Left ventricle myocardium inferior (tissue), 1 donor: ENCODE measurements at places on chromosomes 12 and 14. TPM values are rescaled to one million over a fixed set of nuclear protein-coding genes. Genes with fewer than 3 reads are reported as not detected.

DNA sequence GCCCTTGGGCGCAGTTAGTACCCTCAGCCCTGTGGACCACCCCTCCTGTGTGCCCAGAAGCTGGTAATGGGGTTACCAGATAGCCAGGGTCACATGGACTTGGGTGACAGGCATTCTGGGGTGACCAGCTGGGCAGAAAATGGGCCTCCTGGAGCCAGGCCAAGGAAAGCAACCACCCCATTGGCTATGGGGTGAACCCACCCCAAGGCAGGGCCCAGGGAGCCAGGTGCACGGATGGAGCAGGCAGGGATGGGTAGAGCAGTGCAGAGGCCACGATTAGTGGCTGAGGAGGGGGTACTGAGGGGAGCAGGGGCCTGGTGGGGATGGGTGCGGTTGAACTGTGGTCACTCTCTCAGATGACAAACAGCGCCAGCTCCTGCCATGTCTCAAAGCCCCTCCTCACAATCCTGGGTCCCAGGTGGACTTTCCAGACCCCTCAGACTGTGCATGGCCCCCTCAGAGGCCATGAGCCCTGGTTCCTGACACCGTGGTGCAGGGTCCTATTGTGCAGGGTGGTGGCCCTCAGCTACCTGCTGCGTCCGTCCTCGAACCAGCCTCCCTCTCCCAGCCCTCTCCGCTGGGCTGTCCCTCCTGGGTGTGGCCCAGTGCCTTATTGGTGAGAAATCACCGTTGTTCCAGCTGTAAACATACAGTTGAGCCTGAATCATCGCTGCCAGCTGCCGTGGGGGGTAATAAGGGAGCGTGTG, 23.4 kb upstream of the BEGAIN start:
- DNase-seq = no peak

DNA sequence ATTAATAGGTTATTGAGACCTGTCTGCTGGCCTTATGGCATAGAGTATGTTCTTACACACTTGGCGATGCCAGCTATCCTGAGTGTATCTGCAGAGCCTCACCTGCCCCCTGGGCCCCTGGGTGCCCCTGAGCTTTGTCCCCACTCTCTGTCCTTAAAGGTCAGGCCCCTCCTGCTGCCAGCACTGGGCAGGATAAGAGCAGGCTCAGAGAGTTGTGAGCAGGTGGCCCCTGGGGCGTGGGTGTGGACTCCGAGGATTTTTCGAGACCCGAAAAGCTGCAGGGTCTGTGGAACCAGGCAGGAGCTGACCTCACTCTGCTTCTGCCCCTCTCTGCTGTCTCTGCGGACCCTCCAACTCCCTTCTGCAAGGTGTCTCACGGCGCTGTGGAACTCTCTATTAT, 8.2 kb downstream of the HIP1R start:
- no peak for DNase-seq

DNA sequence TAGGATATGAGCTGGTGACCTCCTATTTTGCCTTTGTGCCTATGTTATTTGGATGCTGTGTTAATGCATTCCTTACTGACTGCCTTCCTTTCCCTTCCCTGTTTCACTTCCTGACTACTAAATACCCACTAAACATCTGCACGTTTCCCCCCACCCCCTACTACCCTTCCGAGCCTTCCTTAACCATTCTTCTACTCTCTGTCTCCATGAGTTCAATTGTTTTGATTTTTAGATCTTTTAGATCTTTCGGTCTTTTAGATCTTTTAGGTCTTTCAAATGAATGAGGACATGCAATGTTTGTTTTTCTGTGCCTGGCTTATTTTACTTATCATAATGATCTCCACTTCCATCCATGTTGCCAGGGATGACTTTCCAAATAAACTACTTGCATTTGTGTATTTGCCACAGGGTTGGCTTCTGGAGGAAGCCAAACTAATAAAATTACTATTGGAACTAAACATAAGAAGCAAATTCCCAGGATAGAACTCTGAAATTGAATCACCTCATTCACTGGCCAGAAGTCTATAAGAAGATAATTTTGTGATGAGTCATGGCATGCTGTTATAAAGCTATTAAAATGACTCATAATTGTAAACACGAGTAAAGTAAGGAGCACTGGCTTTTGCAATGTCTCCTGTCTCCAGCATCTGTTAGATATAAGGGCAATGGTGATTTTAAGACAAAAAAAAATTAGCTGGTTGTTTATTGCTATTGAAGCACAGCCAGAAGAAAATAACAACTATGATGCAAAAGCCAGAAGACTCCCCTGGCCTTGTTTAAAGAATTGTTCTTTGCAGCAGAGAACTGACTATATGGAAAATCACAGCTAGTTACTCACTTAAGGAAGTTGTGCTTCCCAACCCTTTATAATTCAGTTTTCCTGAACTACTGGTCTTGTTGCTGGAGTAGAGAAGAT, 586.3 kb downstream of the LRFN5 start:
- no peak for DNase-seq

GRCh38 chr12:53232646-53233461, 845 bp upstream of the RARG start:
- peak; percentile 60 for DNase-seq

DNA sequence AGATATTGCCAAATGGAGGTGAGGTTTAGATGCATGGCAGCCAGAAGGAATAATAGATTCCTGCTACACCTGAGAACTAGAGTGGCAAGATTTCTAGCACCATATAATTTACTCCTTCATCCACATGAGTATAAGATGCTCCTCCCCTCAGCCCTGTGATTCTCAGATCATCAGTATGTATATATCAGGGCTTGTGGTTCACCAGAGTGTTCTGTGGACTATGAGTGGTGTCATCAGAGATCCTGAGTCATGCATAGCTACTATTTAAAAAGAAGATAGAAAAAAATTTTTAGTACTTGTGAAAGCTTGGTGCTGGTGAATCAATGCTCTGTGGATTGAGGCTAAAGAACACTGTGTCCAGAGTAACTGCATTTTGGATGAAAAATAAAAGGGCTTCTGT, 285.9 kb downstream of the BMP4 start:
- no peak for DNase-seq

DNA sequence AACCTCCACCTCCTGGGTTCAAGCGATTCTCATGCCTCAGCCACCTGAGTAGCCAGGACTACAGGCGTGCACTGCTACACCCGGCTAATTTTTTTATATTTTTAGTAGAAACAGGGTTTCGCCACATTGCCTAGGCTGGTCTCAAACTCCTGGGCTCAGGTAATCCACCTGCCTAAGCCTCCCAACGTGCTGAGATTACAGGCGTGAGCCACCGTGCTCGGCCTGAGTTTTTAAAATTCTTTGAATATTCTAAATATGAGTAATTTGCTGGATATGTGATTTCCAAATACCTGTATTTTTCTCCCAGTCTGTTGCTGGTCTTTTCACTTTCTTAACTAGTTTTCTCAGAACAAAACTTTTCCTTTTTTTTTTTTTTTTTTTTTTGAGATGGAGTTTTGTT, 27.4 kb downstream of the GIT2 start:
- no peak for DNase-seq

DNA sequence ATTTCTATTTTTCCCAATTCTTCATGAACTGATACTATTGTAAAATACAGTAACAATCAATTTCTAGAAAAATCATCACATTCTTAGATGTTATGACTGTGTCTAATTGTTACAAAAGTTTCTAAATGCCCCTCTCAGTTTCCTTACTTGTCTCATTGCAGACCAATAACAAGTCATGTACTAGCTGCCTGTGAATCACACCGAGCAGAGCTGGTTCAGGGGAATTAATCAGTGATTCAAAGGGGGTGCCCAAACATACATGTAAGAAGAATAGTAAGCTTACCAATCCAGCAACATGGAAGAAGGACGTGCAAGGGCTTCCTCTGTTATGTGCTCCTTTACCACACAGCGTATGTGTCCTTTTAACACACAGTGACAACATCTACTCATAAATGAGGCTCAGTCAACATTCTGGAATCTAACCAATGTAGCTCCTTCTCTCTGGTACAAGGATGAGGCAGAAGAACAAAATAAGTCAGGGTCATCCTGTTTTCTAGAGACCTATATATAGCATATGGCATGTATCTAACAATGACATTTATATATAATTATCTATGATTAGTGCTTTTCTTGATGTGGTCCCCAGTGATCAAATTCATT, 126.4 kb downstream of the SCN8A start:
- no peak for DNase-seq

DNA sequence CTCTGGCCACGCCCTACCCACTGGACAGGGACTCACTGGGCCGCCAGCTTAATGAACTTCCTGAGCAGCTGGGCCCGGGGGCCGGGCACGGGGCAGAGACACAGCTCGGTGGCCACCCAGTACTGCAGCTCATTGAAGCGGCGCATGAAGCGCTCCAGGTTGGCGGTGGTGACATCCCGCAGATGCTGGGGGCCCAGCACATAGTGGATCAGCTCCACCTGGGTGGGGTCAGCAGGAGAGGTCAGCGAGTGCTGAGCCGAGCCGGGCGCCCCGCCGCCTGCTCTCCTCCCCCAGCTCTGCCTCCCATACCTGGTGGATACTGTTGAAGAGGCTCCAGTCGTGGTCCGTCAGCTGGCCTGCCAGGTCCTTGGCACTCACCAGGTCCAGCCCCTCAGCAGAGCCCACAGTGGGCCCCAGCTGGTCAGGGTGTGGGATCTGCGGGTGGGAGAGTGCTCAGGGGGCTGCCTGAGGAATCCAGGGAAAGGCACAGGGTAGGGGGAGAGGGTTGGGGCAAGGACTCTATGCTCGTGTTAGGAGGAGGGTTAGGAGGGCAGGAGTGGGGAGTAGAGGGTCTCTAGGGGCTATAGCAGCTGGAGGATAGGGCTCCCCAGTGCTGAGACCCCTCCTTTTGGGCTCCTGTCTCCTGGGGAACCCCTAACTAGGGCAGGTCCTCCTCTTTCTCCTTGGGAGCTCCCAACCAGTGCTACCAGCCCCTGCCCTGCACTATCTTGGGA, 15.5 kb upstream of the ENDOU start:
- no peak for DNase-seq

DNA sequence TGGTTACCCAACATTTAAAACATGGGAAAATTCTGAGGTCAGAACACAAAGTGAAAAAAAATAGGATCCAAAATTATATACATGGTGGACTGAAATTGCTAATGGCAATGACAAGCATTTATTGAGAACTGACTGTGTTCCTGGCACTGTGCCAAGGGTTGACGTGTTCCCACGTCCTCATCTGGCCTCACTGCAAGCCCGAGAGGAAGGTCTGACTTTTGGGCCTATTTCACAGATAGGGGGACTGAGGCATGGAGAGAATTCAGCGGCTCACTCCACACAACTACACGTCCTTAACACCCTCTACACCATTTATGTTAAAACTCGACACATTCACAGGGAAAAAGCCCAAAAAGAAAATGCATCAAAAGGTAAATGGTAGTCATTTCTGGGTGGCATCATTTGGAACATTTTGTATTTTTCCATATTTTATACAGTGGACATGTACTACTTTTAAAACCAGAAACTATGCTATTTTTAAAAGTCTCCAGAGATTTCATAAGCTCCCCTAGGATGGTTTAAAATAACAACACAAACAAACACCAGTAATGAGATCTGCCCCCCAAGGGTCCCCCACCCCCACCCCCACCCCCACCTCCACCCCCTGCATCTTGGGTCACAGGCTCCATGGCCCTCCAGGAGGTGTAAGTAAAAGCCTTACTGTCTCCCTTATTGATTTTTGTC, 27.7 kb downstream of the CLMN start:
- peak; percentile 82 for DNase-seq

DNA sequence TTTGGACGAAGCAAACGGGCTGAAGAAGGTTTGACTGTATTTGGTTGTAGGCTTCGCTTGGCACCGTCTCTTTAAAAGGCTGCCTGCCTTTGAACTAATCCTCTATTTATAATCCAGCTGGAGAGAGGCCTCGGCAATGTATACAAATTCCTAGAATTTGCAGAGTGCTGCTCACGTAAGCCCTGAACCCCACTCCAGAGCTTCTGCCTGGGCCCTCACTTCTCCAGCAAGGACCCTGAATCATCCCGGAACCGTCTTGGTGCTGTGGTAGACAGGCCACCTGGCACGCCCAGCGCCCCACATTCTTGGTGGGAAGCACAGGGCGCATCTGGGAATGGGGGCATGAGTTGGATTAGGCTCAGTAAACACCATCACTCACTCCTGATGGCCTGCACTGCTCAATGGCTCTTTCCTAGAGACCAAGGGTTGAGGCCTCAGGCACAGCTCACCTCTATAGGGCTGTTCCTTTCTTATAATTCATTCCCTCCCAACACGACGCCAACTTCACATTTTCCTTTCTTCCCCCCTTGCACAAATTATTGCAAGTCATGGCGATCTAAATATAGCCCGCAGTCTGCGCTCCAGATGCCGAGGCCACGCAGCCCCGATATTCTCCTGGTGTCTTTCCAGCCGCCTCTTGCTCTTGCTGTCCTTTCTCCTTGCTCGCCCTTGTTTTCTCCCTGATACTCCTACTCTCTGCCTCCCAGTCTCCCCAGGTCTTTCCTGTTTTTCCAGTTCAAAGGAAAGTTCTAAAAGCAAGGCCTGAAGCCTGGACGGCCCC, 141.0 kb downstream of the ZFP36L1 start:
- no peak for DNase-seq

DNA sequence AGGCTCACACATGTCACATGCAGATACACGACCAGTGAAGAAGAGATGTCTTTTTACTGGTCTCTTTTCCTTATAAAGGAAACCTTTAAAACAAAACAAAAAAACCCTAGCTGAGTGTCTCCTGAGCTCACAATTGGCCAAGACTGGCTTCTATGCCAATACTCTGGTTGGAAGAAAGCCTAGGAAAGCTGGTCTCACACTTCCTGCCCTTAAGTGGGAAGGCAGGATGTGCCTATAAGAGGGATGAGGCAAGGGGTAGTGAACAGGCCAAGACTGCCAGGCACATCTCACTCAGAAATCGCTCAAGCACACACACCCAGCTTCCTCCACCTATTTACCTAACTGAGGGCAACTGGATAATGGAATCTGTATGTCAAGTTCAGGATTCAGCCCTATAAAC, 50.0 kb downstream of the SOCS2 start:
- no peak for DNase-seq

DNA sequence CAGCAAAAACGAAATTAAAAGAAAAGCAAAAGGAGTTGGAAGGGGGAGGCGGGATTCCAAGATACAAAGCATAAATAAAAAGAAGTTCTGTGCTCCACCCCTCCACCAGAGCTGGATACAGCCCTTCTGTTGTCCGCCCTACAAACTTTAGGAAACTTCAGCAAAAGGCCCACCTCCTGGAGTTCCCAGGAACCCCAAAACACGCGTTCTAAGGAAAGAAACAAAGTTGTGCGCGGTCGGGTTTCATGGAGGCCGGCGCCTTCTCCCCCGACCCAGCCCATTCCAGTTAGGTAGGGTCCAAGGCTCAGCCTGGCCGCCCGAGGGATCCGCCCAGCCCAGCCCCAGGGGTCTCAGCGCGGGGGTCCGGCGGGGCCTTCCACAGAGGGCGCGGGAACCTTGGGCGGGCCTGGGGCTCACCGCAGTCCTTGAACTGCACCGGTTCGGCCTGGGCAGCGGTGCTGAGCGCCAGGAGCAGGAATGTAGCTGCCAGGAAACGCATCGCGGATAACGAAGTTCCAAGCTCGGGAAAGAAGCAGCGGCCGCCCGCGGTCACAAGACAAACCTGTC, at the start of gene NPC2:
Gene NPC2 (minus strand): TSS at position 530 of the 567 bp plus-strand sequence. CDS start 31 bp downstream, at position 499.
- DNase-seq = no peak

Gene SPIC
- total RNA-seq = not detected

Gene ATP5MC2
- 534 TPM for total RNA-seq

Gene CLEC9A
- total RNA-seq = not detected

Gene PMCH
- total RNA-seq = not detected
